ENCODE measurements at places on chromosomes 2 and 18.

DNA sequence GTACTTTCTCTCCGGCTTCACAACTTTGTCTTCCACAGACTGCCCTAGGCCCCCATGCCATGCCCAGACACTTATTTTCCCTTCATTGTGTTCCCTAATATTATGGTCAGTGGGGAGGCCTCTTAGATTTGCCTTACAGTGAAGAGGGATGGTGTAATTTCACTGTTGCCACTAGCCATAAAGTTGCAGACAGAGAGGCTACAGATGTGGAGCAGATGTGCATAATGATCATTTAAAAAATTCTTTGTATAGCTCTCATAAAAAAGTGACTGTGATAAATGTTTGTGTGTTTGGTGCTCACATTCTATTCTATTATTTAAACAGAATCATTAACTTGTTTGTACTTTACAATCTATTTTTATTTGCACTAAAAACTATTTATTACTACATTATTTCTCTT, 67.5 kb upstream of the FN1 start:
- no peak for DNase-seq

DNA sequence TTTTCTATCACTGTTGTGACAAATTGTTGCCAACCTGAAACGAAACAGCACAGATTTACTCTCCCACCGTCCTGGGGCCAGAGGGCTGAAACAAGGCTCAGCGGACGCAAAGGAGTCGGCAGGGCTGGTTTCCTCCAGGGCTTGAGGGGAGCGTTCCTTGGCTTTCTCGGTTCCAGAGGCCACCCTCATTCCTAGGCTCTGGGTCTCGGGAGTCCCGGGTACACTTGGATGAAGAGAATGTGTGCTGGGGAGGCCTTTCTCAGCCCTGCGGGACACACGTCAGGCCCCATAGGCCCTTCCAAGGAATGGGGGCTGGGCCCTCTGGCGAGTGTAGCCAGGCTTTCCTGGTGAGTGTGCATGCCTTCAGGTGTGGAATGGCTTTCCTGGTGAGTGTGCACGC, 287.3 kb upstream of the HS6ST1 start:
- no peak for DNase-seq

DNA sequence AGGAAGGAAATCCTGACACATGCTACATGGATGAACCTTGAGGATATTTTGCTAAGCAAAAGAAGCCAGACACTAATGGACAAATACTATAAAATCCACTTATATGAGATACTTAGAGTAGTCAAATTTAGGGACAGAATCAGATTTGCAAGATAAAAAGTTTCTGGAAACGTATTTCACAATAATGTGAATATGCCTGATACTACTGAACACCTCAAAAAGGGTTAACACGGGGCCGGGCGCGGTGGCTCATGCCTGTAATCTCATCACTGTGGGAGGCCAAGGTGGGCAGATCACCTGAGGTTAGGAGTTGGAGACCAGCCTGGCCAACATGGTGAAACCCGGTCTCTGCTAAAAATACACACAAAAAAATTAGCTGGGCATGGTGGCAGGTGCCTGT, 1.7 kb upstream of the RMC1 start:
- DNase-seq = no peak

GRCh38 chr2:197191940-197192322, 118.6 kb downstream of the ANKRD44 start:
- peak; percentile 81 for DNase-seq

GRCh38 chr2:196914867-196915460, 11.5 kb downstream of the PGAP1 start:
- peak; percentile 73 for DNase-seq

All from CD4-positive, alpha-beta T cell treated with Interleukin-15 for 4 hours (primary cell).